ENCODE measurements at places on chromosomes 6 and 20. TPM values are rescaled to one million over a fixed set of nuclear protein-coding genes. Genes with fewer than 3 reads are reported as not detected.

Gene NMBR
- not detected for total RNA-seq

Gene SLC22A2
- not detected for total RNA-seq

Gene DEFB124
- not detected for total RNA-seq

Gene CPNE5
- total RNA-seq, result 5.7 TPM

Gene HLA-DPB1
- total RNA-seq, result 12.2 TPM

Gene TXLNB
- 0.40 TPM for total RNA-seq

Gene F13A1
- not detected for total RNA-seq

Gene SCP2D1
- not detected for total RNA-seq

Gene PAK5
- not detected for total RNA-seq

Gene STK38
- 9.5 TPM for total RNA-seq

Gene LAMP5
- 0.65 TPM for total RNA-seq

Gene DDR1
- 6.3 TPM for total RNA-seq
